CD4-positive, CD25-positive, alpha-beta regulatory T cell (primary cell): ENCODE measurements at places on chromosomes 3 and 15. TPM values are rescaled to one million over a fixed set of nuclear protein-coding genes. Genes with fewer than 3 reads are reported as not detected.

Gene KBTBD12
- not detected for total RNA-seq

Gene LRRC34
- total RNA-seq = not detected

Gene ITIH4
- 71.1 TPM for total RNA-seq

Gene DLEC1
- 4.9 TPM for total RNA-seq

Gene FBXW12
- not detected for total RNA-seq

Gene LRRC2
- 2.4 TPM for total RNA-seq

- no peaks in the 10 kb centered on the region for H3K27me3 ChIP-seq
- no peak for DNase-seq
- H3K36me3 ChIP-seq = peaks cover 4% of the 10 kb centered on the region
- H3K4me1 ChIP-seq = peaks cover 88% of the 10 kb centered on the region
Measured at GRCh38 chr3:152256851-152257562, 11.7 kb upstream of the MBNL1 start.

DNA sequence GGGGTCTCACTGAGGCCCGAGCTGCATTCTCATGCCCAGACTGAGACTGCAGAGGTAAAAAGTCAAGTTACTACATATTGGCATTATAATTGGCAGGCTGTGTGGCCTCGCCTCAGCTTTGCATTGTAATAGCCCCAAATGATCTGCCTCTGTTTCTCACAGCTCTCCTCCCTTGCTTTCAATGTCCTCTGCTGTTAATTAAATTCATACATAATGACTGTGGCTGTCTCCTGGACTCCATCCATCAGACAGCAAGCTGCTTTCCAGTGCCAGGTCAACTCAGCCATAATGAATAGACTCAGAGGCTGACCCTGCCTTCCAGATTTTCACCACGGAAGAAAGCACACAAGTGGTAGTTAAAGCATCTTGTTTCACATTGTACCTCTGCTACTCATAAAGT, 7.6 kb upstream of the RTP4 start:
- H3K36me3 ChIP-seq = no peaks in the 10 kb centered on the region
- H3K27ac ChIP-seq = no peak overlapping the region
- no peak overlapping the region for H3K4me3 ChIP-seq
- no peaks in the 10 kb centered on the region for H3K4me1 ChIP-seq

DNA sequence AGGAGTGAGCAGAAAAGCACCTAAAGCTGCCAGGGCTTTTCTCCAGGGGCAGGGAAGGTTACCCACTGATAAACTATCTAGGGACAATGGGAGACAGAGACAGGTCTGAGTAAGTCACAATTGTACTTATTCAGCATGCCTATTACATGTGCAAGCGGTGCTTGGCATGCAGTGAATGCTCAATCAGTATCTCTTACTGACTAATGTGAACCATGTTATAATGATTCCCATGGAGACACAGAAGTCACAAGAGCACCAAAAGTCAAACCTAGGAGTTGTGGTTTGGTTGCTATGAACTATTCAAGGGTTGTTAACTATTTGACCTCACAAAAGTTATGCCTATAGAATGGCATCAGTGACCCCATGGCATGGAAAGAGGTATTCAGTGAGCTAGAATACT, 50.0 kb upstream of the RASGRP1 start:
- no peak overlapping the region for H3K27ac ChIP-seq
- no peak for DNase-seq
- H3K4me1 ChIP-seq = peaks cover 18% of the 10 kb centered on the region
- H3K27me3 ChIP-seq = no peaks in the 10 kb centered on the region

GRCh38 chr3:174538151-174538550, 321.0 kb upstream of the NAALADL2 start:
- H3K27me3 ChIP-seq = no peaks in the 10 kb centered on the region
- no peaks in the 10 kb centered on the region for H3K4me1 ChIP-seq
- H3K27ac ChIP-seq = no peak overlapping the region

GRCh38 chr3:99599894-99600293, 38.5 kb upstream of the COL8A1 start:
- H3K27me3 ChIP-seq = no peaks in the 10 kb centered on the region
- H3K36me3 ChIP-seq = no peaks in the 10 kb centered on the region
- no peaks in the 10 kb centered on the region for H3K4me1 ChIP-seq
- no peak overlapping the region for H3K4me3 ChIP-seq

GRCh38 chr15:88830016-88830415, 26.8 kb downstream of the ACAN start:
- H3K27me3 ChIP-seq = no peaks in the 10 kb centered on the region
- H3K4me1 ChIP-seq = no peaks in the 10 kb centered on the region
- no peak overlapping the region for H3K4me3 ChIP-seq
- no peak overlapping the region for H3K27ac ChIP-seq

- H3K4me1 ChIP-seq = no peaks in the 10 kb centered on the region
- H3K27me3 ChIP-seq = peaks cover 6% of the 10 kb centered on the region
- no peak overlapping the region for H3K27ac ChIP-seq
- no peak for DNase-seq
- no peaks in the 10 kb centered on the region for H3K36me3 ChIP-seq
Measured at GRCh38 chr3:170442947-170443346, 24.3 kb downstream of the CLDN11 start.

DNA sequence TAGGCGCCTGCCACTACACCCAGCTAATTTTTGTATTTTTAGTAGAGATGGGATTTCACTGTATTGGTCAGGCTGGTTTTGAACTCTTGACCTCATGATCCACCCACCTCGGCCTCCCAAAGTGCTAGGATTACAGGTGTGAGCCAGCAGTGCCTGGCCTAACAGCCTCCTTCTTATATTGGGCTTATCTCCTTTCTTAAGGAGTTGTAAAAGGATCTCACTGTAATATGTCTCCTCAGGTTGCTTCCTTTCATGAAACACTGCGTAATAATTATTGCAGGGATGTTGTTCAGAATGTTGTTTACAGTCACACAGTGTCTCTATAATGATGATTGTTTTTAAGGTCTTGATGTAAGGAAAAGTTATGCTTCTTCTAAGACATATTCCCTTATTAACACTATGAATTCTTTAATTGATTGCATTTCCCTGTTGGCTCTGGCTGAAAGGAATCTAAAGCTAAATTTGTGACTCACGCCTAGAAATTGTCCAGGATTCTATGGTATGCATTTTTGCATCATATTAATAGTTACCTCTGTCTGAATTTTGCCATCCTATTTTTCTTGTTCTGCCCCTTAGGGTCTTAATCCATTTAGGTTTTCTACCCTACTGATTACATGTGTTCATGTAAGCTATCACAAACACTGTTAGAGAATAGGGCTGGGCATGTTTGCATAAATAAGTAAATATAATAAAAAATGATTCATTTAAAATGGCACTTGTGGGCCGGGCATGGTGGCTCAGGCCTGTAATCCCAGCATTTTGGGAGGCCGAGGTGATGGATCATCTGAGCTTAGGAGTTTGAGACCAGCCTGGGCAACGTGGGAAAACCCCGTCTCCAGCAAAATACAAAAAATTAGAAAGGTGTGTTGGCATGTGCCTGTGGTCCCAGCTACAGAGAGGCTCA, 24.5 kb upstream of the RNF111 start:
- no peaks in the 10 kb centered on the region for H3K27me3 ChIP-seq
- no peaks in the 10 kb centered on the region for H3K36me3 ChIP-seq
- H3K4me3 ChIP-seq = no peak overlapping the region
- no peaks in the 10 kb centered on the region for H3K4me1 ChIP-seq
- no peak for DNase-seq

DNA sequence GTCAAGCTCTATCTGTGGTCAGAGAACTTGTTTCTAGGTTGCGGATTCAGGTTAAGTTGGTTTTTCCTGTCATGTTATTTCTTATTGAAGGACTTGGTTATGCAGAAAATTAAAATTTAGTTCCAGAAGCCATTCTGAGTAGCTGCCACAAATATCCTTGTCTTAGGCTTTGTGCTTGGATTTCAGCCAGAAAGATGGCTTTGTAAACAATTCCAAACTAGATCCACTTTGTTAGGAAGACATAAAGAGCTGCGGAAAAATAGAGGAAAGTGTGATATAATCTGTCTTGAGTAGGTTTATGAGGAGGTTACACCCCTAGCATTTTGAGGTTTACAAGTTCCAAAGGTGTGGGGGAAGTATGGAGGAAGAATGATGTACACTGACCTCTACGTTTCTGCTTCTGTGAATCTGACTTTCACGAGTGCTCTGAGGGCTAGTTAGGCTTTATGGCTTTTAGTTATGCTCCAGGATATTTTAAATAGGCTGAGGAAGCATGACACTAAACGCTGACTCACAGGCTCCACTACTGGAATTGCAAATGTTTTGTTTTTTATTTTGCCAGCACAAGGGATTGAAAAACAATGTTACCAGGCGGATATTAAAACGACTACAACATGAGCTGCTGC, 46.3 kb upstream of the UTS2B start:
- no peaks in the 10 kb centered on the region for H3K27me3 ChIP-seq
- no peak for DNase-seq
- H3K4me3 ChIP-seq = no peak overlapping the region

GRCh38 chr15:56871185-56871584, 47.3 kb upstream of the TCF12 start:
- no peaks in the 10 kb centered on the region for H3K4me1 ChIP-seq
- DNase-seq = no peak
- no peak overlapping the region for H3K27ac ChIP-seq

DNA sequence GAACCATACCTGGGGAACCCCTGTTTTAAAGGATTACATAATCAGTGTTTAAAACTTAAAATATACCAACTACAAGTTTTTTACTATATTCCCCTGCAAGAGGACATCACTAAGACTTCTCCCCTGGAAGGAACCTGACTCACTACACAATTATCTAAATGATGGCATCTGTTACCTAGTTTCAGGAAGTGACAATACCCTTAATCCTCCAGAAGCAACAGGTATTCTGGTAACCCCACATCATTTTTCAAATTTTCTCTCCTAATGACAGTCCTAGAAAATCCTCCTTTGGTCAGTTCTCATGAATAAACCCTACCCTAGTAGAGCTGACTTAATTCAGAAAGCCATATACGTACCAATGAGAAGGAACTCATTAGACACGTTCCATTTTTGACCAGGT, 78.4 kb downstream of the RFX7 start:
- no peak for DNase-seq
- H3K4me3 ChIP-seq = no peak overlapping the region
- H3K4me1 ChIP-seq = peaks cover 24% of the 10 kb centered on the region
- H3K36me3 ChIP-seq = peaks cover 6% of the 10 kb centered on the region

GRCh38 chr15:60421544-60421943, 23.8 kb upstream of the ANXA2 start:
- no peak overlapping the region for H3K4me3 ChIP-seq
- peaks cover 22% of the 10 kb centered on the region for H3K36me3 ChIP-seq
- no peaks in the 10 kb centered on the region for H3K4me1 ChIP-seq
- no peaks in the 10 kb centered on the region for H3K27me3 ChIP-seq
- no peak overlapping the region for H3K27ac ChIP-seq

GRCh38 chr15:40095371-40096093, 13.1 kb downstream of the BMF start:
- no peak for DNase-seq
- H3K4me3 ChIP-seq = no peak overlapping the region
- peaks cover 27% of the 10 kb centered on the region for H3K4me1 ChIP-seq
- no peaks in the 10 kb centered on the region for H3K27me3 ChIP-seq

DNA sequence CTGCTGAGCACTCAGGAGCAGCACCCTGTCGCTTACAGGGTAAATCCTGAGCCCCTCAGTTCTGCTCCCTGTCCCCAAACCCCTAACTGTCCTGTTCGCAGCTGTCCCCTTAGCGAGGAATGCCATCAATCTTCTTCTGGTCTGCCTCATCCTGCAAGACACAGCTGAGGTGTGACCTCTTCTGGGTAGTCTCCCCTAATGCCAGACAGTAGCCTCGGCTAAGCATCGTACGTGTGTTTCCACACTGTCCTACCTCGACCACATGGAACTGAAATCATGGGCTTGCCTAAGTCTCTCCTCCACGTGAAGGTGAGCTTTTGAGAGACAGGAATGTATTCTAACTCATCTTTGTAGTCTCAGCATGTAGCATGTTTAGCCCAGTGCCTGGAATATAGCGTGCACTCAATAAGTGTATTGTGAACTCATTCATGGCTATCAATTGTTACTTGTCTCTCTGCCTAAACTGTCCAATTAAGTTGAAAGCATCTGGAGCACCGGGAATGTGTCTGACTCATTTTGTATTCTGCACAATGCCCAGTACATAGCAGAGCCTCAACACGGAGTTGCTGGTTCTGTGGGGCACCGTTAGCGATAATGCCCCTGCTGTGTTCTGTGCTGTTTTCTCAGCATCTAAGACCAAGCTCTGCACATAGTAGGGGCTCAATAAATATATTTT, 90.2 kb downstream of the HES1 start:
- no peaks in the 10 kb centered on the region for H3K36me3 ChIP-seq
- no peak overlapping the region for H3K4me3 ChIP-seq
- peaks cover 4% of the 10 kb centered on the region for H3K4me1 ChIP-seq
- H3K27me3 ChIP-seq = peaks cover 12% of the 10 kb centered on the region
- no peak overlapping the region for H3K27ac ChIP-seq

DNA sequence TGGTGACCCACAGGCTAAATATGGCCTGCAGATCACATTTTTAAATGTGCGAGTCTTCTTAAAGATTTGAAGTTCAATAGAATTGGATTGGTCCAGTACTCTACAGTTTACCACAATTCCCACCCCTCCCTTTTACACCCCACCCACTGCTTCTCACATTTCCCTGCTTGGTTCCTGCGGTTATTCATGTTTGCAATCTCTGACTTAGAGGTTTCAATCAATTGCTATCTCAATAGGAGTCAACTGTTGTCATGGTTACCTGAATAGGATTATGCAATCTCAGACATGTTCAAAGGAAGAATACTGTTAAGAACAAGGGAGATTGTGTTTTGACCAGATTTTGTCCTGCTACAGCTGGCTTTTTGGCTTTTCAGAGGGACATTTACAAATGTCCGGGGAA, 4.9 kb upstream of the C3orf49 start:
- H3K4me1 ChIP-seq = no peaks in the 10 kb centered on the region
- no peaks in the 10 kb centered on the region for H3K36me3 ChIP-seq
- no peak overlapping the region for H3K27ac ChIP-seq
- H3K4me3 ChIP-seq = no peak overlapping the region
- H3K27me3 ChIP-seq = no peaks in the 10 kb centered on the region

DNA sequence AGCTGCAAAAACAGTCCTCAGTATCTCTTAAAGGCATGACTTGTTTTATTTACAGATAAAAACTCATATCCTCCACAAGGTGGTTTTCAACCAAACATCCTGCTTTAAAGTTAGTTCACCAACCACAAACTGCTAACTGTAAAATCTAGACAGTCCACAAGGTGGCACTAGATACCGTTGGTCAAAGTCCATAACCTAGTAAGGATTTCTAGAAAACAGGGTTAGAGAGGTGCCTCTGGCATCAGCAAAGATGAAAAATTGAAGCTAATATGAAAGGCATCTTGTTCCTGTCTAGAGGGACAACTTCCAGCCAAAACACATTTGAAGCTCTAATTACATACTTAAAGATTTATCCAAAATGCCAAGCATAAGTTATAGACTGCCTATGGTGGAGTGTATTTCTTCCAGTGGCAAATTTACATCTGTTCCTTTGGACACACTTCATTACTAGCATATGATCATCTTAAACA, 56.0 kb downstream of the ZMAT3 start:
- no peak overlapping the region for H3K27ac ChIP-seq
- H3K4me3 ChIP-seq = peak overlapping the region; percentile 39
- peaks cover 5% of the 10 kb centered on the region for H3K4me1 ChIP-seq
- peak; percentile 47 for DNase-seq
- no peaks in the 10 kb centered on the region for H3K36me3 ChIP-seq

GRCh38 chr3:172094621-172095557, 55.5 kb downstream of the FNDC3B start:
- peaks cover 15% of the 10 kb centered on the region for H3K4me1 ChIP-seq
- no peak overlapping the region for H3K27ac ChIP-seq
- no peak overlapping the region for H3K4me3 ChIP-seq
- no peaks in the 10 kb centered on the region for H3K27me3 ChIP-seq
- no peaks in the 10 kb centered on the region for H3K36me3 ChIP-seq
